Activated T-cell treated with anti-CD3 and anti-CD28 coated beads for 48 hours (primary cell): ENCODE measurements at places on chromosomes 5 and 9.

- DNase-seq, result no peak
Observed at GRCh38 chr5:118808441-118808840, 179.9 kb downstream of the DTWD2 start.

GRCh38 chr5:40829748-40830533, 5.1 kb downstream of the RPL37 start:
- DNase-seq, result no peak

DNA sequence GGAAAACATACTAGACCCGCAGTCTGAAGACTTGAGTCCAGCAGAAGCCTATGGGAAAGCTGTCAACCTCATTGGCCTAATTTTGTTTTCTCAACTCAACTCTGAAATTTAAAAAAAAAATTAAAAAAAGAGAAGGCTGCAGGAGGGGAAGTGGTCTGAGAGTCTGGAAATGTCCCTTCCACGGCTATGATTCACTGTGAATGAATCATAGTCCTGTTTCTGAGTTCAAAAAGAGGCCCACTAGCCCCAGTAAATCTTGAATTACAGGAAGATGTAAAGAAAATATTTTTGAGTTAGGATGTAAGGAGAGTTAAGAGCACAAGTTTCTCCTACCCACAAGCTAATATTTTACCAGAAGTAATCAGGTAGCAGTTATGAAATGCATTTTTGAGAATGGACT, 565.5 kb upstream of the DMAC1 start:
- no peak for DNase-seq

DNA sequence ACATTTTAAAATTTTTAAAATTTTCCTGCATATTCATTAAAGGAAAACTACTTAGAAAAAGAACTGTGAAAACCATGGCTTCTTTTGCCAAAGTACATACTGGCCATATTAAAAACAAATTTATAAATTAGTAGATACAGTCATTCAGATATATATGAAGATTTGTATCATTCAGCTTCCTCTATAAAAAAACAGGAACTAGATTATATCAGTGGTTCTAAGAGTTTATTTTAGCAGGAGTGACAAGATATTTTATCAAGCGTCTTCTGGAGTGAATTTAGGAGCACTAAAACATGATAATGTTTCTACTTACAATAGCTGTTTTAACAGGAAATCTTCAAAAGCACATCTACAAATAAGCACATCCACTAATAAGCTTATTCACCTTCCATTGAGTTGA, 171.4 kb downstream of the RAPGEF6 start:
- DNase-seq, result no peak

GRCh38 chr9:121390372-121390771, 20.3 kb upstream of the STOM start:
- no peak for DNase-seq

GRCh38 chr5:107813559-107813958, 142.8 kb upstream of the EFNA5 start:
- DNase-seq, result no peak

- DNase-seq, result no peak
Observed at GRCh38 chr9:125376261-125377226, 114.9 kb downstream of the GAPVD1 start.

- no peak for DNase-seq
Observed at GRCh38 chr5:84433461-84433860, 48.8 kb upstream of the EDIL3 start.

- no peak for DNase-seq
Observed at GRCh38 chr9:133784731-133785561, 46.8 kb upstream of the SARDH start.

- DNase-seq, result no peak
Observed at GRCh38 chr5:14744296-14745187, 80.0 kb downstream of the OTULIN start.

- no peak for DNase-seq
Observed at GRCh38 chr5:7714697-7715096, 136.2 kb downstream of the CFAP90 start.

GRCh38 chr5:180013678-180014077, 57.9 kb downstream of the RNF130 start:
- DNase-seq, result no peak

- no peak for DNase-seq
Observed at GRCh38 chr5:16600946-16601345, 15.9 kb downstream of the RETREG1 start.

- DNase-seq, result no peak
Observed at GRCh38 chr9:120870206-120870605, 6.8 kb downstream of the PHF19 start.

DNA sequence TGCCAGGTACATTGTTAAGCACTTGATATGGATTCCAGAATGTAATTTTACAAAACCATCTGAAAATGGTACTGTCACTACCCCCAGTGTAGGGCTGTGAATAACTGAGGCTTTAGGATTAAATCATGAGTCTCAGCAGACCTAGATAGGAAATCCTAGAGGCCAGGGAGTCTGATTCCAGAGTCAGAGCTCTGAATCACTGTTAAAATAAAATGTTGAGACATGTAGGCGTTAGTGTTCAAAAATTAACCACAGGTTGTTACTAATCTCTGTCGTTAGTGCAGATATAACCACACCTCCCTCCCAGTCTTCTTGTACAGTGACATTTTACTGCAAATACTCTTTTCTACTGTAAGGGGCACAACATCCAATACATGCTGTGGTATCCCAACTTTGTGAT, 1828.8 kb downstream of the MAT2B start:
- no peak for DNase-seq

DNA sequence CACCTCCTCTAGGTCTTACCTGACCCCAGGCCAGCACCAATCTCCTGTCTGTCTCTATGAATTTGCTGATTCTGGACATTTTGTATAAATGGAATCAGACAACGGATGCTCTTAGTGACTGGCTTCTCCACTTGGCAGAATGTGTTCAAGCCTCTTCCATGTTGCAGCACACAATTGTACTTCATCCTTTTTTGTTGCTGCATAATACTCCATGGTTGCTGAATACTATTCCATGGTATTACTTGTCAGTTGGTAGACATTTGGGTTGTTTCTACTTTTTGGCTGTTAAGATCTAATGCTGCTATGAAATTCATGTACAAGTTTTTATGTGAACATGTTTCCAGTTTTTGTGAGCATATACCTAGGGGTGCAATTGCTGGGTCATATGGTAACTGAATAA, 34.3 kb upstream of the FCN1 start:
- DNase-seq, result no peak

- no peak for DNase-seq
Observed at GRCh38 chr5:155772009-155772662, 554.8 kb upstream of the SGCD start.

GRCh38 chr9:2236850-2237249, 221.7 kb downstream of the SMARCA2 start:
- DNase-seq, result no peak

DNA sequence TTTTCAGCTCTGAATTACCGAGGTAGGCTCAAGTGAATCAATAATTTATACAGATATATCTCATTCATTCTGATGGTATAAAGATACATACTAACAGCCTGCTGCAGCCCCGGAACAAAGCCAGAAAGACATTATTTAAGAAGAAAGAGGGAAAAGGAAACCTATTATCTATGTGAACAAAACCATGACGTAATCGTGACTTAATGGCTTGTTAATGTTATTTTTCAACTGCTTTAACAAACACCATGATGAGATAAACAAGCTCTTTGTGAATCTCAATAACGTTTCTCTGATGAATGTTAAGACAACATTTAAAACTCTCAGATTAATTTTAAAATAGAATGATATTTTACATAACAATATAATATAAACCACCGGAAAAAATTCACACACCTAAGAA, 237.1 kb downstream of the SLF1 start:
- DNase-seq, result no peak

- no peak for DNase-seq
Observed at GRCh38 chr5:38680094-38680825, 123.8 kb upstream of the LIFR start.

- DNase-seq, result no peak
Observed at GRCh38 chr5:62791059-62791458, 212.4 kb downstream of the LRRC70 start.

GRCh38 chr5:180169248-180170105, 39.5 kb downstream of the RASGEF1C start:
- no peak for DNase-seq

- no peak for DNase-seq
Observed at GRCh38 chr5:32090755-32091128, 83.4 kb downstream of the GOLPH3 start.

DNA sequence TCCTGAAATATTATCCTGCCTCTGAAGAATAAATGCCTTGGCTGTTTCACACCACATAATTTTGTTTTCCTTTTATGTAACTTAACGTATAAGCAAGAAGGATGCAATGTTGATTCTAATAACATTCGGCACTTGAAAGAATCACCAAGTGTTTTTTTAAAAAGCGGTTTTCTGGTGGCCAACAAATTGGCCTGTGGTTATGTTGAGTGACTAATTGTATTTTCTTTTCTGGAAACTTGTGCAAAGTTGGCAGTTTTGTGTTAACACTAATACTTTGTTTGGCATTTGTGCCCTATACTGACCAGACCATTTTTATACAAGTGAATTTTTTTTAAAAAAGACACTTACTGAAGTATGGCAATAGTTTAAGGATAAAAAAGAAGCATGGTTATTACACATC, 452.7 kb downstream of the BNC2 start:
- DNase-seq, result no peak

- DNase-seq, result no peak
Observed at GRCh38 chr9:37534901-37535300, 41.3 kb downstream of the FBXO10 start.

DNA sequence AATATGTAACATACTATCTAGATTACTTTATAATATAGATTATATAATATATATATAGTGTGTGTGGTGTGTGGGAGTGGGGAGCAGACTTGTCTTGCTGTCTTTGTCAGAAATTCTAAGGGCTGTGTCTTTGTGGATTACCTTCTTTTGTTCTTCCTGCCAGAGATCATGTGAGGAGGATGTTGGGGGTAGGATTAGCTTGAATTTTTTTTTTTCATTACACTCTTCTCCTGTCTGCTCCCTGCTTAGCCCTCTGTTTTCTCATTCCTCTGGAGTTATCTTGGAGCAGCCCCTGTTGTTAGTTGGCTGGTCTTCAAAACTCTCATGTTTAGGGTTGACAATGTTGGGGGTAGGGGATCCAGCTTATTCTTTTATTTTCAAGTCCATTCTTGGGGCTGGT, 21.0 kb upstream of the C9orf40 start:
- no peak for DNase-seq

DNA sequence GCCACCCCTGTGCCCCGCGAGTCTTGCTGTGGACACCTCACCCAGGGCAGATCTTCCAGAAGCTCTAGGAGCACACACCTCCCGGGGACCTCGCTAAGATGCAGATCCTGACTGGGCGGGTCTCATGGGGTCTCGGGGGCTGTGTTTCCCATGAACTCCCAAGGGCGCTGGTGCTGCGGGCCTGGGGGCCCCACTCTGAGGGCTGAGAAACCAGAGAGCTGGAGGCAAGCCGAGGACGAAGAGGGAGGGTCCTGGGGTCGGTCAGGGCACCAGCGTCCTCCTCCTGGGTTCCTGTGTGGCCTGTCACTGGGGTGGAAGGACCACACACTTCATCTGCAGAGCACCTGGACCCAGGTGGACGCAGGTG, 30.2 kb downstream of the SLC6A3 start:
- no peak for DNase-seq

- no peak for DNase-seq
Observed at GRCh38 chr9:97470076-97470475, 31.4 kb upstream of the TMOD1 start.

DNA sequence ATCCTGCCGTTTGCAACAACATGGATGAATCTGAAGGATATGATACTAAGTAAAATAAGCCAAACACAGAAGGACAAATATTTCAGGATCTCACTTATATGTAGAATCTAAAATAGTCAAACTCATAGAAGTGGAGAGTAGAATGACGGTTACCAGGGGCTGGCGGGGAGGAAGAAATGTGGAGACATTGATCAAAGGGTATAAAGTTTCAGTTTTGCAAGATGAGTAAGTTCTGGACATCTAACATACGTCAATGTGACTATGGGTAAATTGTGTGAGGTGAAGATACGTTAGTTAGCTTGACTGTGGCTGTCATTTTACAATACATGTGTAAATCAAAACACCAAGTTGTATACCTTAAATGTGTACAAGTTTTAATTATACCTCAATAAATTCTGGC, 200.3 kb downstream of the SNX18 start:
- DNase-seq, result no peak

DNA sequence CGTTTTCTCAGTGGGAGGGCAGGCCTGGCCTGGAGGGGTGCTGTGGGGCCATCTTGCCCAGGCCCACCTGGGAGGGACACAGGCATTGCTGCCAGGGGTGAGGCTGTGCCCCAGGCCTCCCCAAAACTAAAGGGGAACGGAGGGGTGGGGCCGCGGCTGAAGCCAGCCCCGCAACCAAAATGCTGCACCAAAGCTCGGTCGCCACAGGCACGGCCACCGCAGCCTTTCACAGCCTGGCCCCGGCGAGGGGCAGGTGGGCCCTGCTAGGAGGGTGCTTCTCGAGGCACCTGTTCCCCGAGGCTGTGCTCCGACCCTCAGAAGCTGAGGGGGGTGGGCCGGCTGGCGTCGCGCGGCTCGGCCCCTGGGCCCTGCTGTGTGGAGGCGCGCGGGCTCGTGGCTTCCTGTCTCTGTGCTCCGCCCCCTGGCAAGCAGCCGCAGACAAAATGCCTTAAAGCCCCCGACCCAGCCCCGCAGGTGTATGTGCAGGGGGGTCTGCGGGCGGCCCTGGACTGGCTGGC, 57.6 kb downstream of the JAK2 start:
- DNase-seq, result no peak

GRCh38 chr5:24401773-24402172, 243.0 kb downstream of the CDH10 start:
- no peak for DNase-seq

GRCh38 chr9:129558063-129558550, 62.8 kb downstream of the C9orf50 start:
- DNase-seq, result no peak

DNA sequence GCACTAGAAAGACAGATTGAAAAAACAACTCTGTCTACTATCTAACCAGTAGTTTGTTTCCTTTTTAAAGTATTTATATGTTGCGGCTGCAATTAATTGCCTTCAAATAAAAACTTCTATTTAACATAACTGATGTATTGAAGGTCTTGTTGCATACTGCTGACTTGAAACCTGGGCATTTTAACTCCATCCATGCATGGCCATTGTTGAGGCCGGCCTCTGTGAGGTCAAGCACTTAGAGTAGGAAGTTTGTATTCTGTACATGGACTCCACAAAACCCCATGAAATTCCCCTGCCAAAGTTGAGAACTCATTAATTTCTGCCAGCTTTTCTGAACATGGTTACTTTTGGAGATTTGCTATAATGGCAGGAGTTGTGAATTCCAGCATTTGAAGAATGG, 150.6 kb downstream of the GAS1 start:
- no peak for DNase-seq

DNA sequence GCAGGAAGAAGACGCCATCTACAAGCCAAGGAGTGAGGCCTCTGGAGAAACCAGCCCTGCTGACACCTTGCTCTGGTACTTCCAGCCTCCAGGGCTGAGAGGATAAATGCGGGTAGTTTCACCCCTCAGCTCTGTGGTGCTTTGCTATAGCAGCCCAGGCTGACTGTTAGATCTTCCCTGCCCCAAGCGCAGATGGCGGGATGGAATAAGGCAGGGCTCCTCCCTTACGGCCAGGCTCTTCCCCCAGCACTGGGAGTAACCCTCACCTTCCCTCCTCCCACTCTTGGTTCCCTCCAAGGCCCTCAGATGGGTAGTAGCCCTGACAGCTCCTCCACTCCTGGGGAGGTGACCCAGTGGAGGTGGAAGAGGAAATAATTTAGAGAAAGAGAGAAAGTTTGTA, 285.1 kb downstream of the GADD45G start:
- no peak for DNase-seq

- DNase-seq, result no peak
Observed at GRCh38 chr9:89000371-89000781, 9.1 kb downstream of the S1PR3 start.

- no peak for DNase-seq
Observed at GRCh38 chr9:122900791-122901190, 4.4 kb downstream of the RC3H2 start.
